ENCODE measurements at places on chromosomes 1 and 21. TPM values are rescaled to one million over a fixed set of nuclear protein-coding genes. Genes with fewer than 3 reads are reported as not detected.

Gene EFNA3
- total RNA-seq, result 4.5 TPM

- DNase-seq, result no peak
Observed at GRCh38 chr1:56295949-56296929, 283.1 kb downstream of the PLPP3 start.

- DNase-seq, result no peak
Observed at GRCh38 chr1:202343652-202344349, 2.1 kb upstream of the UBE2T start.

Gene CHODL
- total RNA-seq, result 0.22 TPM

GRCh38 chr1:198530953-198531352, 9.5 kb downstream of the ATP6V1G3 start:
- DNase-seq, result no peak

- DNase-seq, result no peak
Observed at GRCh38 chr1:33515112-33515511, 42.7 kb downstream of the ZSCAN20 start.

DNA sequence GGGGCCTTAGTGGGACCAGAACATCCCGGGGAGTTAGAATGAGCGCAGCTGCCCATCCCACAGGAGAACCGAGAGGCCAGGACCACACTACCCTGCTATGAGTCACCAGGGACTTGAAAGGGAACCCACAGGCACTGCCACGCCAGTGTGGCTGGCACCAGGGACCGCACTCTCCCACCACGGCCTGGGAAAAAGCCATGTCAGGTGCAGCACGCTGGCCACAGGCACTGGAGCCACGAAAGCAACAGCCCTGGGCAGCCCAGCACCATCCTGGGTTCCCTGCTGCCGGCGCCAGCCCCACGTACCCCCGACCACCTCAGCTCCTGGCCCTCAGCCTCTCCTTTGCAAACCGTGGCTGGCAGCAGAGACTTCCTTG, 14.1 kb upstream of the TMEM240 start:
- no peak for DNase-seq

DNA sequence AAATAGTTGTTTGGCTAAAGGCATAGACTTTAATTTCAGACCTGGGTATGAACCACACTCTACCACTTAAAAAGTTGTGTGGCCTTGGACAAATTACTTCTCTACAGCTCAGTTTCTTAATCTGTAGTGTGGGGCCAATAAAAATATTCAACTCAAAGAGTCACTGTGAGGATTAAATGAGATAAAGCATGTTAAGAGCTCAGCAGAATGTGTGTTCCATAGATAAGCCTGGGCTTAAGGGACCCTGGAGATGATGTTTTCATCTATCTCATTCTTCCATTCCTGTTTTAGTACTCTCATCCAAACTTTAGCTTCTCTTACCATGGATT, 17.7 kb downstream of the S100A10 start:
- no peak for DNase-seq

Gene NMNAT2
- total RNA-seq, result 3.0 TPM

Gene ANGPTL3
- total RNA-seq, result not detected

DNA sequence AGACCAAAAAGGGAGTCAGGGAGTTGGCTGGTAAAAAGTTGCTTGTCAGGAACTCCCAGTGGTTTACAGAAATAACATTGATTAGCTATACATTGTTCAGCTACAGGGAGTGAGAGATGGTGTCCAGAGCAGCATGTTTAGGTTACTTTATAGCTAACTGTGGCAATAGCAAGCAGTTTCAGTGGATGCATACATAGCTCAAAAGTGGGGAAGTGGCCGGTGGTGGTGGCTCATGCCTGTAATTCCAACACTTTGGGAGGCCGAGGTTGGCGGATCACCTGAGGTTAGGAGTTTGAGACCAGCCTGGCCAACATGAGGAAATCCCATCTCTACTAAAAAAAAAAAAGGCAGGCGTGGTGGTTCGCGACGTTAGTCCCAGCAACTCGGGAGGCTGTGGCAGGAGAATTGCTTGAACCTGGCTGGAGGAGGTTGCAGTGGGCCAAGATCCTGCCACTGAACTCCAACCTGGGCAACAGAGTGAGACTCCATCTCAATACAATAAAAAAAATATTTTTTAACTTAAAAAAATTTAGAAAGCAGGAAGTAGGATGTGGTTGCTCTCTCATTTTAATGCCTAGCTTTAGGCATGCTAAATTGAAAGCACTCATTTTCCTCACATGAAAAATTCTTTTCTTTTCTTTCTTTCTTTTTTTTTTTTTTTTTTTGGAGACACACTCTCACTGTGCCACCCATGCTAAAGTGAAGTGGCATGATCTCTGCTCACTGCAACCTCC, 109.7 kb downstream of the PPIAL4G start:
- DNase-seq, result no peak

Gene COL9A2
- total RNA-seq, result 4.9 TPM

Gene CA6
- total RNA-seq, result not detected

DNA sequence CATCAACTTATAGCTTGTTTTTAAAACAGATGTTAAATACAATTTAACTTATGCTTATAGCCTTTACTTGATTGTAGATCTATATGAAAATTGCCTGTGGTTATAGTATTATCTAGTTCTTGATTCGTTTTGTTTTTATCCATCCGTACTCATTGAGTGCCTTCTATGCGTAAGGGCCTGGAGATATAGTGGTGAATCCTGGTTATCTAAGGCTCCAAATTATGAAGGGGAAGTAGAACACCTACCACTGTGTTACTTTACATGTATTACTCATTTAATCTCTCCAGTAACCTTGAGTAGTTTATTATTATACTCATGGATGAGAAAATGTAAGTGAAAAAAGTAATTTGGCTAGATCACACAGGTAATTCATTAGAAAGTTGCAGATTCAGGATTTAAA, 121.8 kb downstream of the OSBPL9 start:
- DNase-seq, result no peak

- no peak for DNase-seq
Observed at GRCh38 chr1:28926629-28927265, 12.4 kb downstream of the EPB41 start.

- no peak for DNase-seq
Observed at GRCh38 chr1:17156108-17156507, 36.9 kb upstream of the PADI2 start.

Gene ZNF648
- total RNA-seq, result not detected

GRCh38 chr1:39405358-39405757, 86.1 kb upstream of the BMP8A start:
- no peak for DNase-seq

Gene MECR
- total RNA-seq, result 15.6 TPM

DNA sequence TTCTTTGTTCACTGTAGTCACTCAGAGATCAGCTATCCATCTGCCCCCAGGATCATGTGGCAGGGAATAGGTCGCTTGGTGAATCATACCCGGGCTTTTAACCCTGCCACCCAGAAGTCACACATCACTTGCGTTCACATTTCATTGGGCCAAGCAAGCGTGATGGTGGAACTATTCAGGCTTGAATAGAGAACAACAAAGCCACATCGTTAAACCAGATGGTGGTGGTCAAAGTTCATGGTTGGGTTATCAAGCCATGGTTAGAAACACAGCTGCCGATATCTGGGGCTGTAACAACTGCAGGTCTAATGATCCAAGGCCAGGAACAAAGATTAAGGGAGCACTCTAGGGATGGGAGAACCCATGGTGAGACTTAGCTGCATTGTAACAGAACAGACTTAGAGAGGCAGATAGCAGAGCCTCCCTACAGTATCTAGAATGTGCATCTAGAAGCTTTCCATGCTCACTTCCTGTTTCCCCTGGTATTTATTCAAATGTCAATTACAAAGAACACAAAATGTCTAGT, 40.0 kb upstream of the PTPRC start:
- DNase-seq, result no peak

Gene VHLL
- total RNA-seq, result not detected

Gene DNAJC6
- total RNA-seq, result 24.7 TPM

DNA sequence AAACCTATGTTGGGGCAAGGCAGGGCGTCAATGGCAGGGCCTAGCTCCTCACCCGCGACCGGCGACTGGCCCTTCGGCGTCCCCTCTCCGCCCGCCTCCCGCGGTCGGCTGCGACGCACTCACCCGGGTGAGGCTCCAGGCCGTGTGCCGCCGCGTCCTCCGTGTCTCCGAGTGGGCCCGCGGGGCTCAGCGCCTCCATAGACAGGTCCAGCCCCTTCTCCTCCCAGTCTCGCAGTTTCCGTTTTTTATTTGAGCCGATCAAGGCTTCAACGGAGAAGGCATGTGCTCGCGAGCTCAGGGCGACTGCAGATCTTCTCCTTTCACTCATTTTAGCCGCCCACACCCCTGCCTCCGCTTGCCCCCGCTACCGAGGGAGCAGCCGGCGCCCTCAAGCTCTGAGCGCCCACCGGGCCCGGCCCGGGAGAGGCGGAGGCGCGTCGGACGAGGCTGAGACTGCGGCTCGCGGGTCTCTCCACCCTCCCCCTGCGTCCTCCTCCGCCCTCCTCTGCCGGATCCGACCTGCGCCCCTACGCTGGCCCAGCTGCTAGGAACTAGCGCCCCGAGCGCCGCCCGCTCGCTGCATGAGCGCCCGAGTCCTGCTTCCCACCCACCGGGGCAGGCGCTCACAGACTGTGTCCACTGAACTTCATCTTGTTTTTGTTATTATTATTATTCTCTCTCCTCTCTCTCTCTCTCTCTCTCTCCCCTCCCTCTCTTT, 516 bp downstream of the TBX15 start:
- DNase-seq, result no peak

DNA sequence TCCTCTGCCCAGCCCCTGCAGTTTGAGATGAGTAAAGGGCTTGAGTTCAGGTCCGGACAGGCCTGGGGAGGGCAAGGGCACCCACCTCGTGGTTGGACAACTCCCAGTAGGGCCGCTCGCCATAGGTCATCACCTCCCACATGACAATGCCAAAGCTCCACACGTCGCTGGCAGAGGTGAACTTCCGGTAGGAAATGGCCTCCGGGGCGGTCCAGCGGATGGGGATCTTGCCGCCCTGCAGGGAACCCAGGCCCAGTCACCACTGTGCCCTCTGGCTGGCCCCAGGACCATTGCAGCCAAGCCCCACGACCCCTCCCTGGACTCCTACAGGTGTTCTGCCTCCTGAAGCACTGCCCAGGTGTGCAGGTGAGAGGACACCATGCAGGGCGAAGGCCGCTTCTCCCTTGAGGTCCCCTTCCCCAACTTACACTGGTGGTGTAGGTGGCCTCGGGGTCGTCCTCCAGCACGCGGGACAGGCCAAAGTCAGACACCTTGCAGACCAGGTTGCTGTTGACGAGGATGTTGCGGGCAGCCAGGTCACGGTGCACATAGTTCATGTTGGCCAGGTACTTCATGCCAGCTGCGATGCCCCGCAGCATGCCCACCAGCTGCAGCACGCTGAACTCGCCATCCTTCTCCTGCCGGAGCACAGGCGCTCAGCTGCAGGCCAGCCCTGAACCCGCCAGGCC, 24.1 kb downstream of the EPHA2 start:
- no peak for DNase-seq

Gene PRRX1
- 224 TPM for total RNA-seq

DNA sequence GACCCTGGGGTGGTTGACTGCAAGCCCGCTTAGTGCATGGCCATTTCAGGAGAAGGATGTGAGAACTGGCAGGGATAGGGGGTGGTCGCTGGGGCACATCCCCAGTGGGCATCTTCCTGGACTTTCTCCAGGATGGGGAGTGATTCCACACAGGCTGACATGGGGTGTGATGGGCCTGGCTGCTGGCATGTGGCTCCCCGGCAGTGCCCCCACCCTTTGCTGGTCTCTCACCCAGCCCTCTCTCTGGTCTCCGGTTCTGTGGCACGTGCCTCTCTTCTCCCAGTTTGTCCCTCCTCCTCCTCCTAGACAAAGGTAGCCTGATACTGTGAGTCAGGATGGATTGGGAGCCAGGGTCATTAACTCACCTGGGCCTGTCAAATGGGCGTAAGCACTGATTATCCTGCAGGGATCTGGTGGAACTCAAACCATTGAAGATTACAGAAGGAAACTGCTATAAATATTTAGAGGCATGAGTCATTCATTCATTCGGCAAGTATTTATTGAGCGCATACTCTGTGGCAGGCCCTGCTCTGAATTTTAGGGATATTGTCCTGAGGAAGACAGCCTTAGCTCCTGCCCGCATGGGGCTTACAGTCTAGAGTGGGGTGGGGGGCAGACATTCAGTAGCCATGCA, 23.6 kb upstream of the EPS8L3 start:
- DNase-seq, result peak; percentile 47

GRCh38 chr21:41675574-41675973, 91.3 kb downstream of the RIPK4 start:
- DNase-seq, result no peak

Gene HSD3B2
- total RNA-seq, result not detected

Gene FYB2
- total RNA-seq, result not detected

Gene LDLRAD1
- total RNA-seq, result not detected

Gene NTNG1
- not detected for total RNA-seq

GRCh38 chr1:221371705-221372104, 370.2 kb downstream of the DUSP10 start:
- no peak for DNase-seq

Gene TRABD2B
- total RNA-seq, result 0.90 TPM

- peak; percentile 77 for DNase-seq
Observed at GRCh38 chr1:1167841-1168450, 5.7 kb upstream of the TTLL10 start.

DNA sequence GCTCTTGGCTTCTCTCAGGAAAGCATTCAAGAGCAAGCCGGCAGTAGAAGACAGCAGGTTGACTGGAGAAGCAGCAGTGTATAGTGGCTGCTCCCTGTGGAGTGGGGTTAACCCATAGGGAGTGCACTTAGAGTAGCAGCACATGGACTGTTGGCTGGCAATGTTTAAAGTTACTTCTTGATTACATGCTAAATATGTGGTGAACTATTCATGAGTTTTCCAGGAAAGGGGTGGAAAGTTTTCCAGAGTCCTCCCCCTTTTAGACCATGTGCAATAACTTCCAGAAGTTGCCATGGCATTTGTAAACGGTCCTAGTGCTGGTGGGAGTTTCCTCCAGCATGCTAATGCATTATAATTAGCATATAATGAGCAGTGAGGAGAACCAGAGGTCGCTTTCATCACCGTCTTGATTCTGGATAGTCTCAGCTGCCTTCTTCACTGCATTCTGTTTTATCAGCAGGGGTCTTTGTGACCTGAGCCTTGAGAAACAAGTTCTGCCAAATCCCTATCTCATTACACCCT, 131.8 kb downstream of the CCDC185 start:
- no peak for DNase-seq

DNA sequence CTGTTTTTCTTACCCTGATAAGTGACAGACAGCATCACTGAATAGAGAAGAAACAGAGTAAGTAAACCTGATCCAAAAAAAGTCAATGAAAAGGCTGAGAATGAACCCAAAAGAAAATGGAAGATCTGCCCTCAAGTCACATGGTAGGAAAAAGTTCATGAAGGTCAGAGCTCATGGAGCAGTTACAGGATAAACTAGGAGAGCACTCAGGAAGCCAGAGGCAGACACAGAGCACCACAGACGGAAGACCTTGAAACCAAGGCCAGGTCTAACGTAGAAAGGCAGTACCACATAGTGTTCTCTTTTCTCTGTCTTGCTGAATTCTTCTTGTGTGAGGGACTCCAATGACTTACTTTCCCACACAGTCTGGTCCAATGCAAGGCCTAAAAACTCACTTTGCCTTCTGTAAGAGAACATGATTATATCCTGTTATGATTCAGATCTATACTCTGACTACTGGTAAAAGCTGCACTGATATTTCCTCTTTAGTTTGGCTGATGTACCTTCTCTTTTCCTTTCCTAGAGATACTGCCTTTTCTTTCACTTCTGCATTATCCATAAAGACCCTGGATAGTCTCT, 40.8 kb downstream of the RTCA start:
- no peak for DNase-seq
